ENCODE measurements at places on chromosomes 7 and 10. TPM values are rescaled to one million over a fixed set of nuclear protein-coding genes. Genes with fewer than 3 reads are reported as not detected.

DNAJB9 gene
- 31.3 TPM for total RNA-seq

GATA3 gene
- total RNA-seq: 0.83 TPM

LRIT1 gene
- total RNA-seq: 0.13 TPM

DGKB gene
- 0.30 TPM for total RNA-seq

COBL gene
- 76.5 TPM for total RNA-seq

ZNF804B gene
- total RNA-seq: not detected

KIAA1217 gene
- total RNA-seq: 38.2 TPM

NPTX2 gene
- 3.4 TPM for total RNA-seq

ZNF425 gene
- 0.38 TPM for total RNA-seq

STEAP1 gene
- 1.2 TPM for total RNA-seq

DLX5 gene
- total RNA-seq: not detected

DNA sequence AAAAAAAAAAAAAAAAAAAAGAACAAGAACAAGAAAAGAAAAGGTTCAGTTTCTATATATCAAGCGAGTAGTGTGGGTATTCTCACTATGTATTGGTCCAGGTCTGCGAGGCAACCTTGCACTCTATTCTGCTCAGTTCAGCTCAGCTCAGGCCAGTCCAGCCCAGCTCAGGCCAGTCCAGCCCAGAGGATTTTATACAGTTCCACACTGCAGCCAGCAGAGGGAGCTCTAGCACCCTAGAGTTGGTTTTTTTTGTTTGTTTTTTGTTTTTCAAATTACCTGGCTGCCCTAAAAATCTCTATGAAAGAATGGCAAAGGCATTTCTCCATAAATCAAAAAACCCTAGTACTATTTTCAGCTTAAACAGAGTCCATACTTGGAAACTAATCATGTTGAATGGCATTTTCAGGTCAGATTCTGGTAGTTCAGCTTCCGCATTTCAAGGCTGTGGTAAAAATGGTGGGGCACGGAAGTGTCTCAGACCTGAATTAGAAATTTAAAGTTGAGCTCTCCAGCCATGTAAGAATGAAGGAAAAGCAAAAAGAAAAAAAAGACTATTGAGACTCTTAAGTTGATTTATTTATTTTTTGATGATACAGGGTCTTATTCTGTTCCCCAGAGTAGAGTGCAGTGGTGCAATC lies 55.2 kb upstream of the GSDME start:
- DNase-seq: peak; percentile 56

- DNase-seq: no peak
Measured at GRCh38 chr7:7582596-7582995, 15.9 kb downstream of the MIOS start.

DNA sequence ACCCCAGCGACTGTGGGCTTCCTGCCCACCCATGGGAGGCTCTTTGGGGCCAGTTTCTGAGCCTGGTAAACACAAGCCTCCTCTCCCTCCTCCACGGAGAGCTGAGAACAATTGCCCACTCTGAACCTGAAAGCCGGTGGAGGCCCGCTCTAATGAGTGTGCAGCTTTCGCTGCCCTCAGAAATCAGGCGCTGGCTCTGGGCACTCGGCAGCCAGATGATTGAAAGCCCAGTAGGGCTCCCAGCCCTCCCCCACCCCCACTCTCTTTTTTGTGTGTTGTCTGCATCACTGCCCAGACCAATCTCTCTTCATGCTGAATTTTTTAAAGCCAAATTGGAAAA lies 438.9 kb downstream of the RPS24 start:
- DNase-seq: no peak

DNA sequence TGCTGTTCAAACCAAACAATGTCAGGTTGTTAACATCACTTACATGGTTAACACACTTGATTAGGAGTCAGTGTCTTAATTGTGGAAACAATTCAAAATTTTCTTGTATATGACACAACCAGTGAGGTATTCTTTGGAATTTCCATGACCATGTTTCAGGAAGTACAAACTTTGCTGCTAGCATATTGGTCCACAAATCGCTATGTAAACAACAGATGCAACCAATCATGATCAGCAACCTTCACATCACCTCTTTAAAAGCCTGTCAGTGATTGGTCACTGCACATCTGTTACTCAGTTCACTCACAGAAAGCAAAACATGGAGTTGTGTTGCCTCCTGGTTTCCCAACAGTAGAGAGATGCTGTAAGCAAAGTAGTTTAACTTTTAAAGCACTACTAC lies 108.9 kb upstream of the FAM3C start:
- DNase-seq: no peak

DNA sequence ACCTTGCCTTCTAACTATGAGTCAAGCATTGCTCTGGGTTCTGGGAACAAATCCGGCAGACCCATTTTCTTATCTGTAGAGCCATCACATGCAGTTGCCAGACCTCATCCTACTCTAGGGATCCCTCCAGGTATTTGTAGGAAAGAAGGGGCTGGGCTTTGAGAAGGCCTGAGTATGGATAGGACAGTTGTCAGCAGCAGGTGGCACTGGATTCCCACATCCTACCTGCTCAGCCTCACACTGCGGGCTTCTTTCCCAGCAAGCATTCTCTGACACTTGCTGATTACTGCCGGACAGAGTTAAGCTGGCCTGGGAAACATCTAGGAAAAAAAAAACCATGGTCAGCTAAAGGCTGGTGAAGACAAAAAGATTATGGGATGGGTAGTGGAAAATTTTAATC lies 224.1 kb downstream of the CCSER2 start:
- DNase-seq: no peak

GRCh38 chr10:17516376-17516775 lies 62.0 kb upstream of the ST8SIA6 start:
- no peak for DNase-seq

GRCh38 chr7:28671526-28671925 lies 259.2 kb downstream of the CREB5 start:
- DNase-seq: no peak

DNA sequence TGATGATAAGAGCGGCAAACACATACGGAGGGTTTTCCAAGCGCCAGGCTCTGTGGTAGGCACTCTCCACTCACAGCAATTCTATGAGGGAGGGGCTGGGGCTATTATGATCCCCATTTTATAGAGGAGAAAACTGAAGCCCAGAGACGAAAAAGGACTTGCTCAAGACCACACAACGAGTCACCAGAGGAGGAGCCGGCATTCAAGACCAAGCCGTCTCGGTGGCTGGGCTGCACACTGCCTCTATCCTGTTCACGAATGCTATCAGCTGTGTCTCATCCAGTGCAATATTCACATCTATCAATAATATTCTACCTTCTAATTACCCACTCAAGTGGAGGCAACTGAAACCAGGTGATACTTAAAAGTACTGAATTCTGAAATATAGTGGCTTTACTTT lies 67.8 kb upstream of the NMT2 start:
- no peak for DNase-seq

DNA sequence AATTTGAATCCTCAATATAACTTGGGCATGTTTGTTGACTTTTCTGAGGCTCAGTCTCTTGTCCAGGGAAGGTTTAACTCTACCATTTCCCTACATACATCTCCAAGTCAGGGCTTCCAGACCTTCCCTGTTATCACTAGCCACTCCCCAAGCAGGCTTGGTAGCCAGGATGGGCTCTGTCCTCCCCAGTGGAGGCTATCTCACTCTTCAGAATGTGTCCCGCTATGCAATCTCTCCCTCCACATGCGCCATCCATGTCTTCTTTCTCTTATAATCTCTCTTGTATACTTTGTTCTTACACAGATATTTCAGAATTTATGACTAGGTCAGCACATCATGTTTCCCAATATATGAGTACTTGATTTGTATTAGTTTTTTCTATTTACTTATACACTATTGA lies 310.4 kb downstream of the HGF start:
- DNase-seq: no peak

- no peak for DNase-seq
Measured at GRCh38 chr10:84453303-84453702, 124.9 kb downstream of the CCSER2 start.

DNA sequence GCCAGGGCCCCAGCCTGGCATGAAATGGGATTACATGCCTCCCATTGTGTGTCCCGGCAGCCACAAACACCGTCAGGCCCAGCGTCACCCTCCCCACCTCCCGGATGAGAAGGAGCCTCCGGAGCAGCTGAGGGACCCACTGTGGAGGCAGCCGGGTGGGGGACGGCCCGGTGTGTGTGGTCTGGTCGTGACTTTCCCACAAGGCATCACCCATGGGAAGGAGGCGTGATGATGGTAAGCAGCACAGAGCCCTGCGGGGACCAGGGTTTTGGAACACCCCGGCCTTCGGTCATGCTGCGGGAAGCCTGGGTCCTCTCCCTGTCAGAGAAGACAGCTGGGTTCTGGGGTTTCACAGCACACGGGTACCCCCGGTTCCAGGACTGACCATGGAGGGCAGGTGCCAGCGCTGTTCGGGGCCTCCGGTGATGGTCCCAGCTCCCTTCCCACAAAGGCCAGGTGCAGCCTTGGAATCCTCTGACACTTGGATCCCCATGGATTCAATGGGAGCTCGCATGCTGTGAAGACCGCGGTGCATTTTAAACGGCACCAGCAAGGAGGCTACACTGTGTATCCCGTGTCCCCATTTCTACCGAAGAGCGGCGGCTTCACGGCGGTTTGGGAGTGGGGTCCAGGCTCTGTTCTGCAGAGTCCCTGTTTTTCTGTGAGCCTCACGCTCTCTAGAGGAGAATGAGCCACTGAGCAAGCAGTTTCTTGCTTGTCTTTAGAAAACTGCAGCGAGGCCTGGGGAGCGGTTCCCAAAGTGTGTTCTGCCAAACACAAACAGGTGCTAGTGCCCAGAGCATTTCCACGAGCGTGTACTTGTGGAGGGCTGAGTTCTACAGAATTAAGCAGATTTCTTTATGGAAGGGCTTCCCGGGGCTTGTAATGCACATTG lies 336.0 kb downstream of the ADARB2 start:
- DNase-seq: no peak

DNA sequence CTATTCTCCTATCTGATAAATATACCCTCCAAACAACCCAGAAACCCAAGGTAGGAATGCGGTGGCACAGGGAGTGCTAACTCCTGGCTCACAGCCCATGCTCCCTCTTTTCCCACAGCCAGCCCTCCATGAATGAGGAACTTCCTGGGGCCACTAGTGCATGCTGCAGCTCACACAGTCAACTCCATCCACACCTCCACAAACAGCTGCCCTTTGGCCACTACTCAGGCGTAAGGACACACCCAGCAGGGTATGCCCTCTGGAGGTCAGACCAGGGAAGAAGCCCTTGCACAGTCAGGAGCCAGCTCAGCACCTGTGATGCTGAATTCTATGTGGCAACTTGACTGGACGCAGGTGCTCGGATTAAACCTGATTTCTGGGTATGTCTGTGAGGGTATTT lies 85.2 kb upstream of the PIK3CG start:
- DNase-seq: no peak

DNA sequence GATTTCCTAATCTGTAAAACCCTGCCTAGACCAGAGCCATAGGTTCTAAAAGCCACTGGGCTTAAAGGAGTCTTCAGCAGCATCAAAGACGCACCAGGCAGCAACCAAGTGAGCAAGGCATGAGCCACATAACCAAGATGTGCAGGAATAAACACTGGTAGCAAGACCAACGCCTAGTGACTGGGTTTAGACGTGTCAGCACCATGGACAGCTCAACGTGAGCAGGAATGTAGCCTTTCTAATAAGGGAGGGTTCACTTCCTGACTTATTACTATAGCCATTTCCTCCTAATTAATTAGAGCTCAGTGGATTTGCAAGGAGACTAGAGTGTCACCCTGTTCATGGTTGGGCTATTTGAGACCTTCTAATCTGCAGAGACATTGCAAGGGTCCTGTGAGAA lies 223.7 kb downstream of the LHFPL3 start:
- DNase-seq: no peak

DNA sequence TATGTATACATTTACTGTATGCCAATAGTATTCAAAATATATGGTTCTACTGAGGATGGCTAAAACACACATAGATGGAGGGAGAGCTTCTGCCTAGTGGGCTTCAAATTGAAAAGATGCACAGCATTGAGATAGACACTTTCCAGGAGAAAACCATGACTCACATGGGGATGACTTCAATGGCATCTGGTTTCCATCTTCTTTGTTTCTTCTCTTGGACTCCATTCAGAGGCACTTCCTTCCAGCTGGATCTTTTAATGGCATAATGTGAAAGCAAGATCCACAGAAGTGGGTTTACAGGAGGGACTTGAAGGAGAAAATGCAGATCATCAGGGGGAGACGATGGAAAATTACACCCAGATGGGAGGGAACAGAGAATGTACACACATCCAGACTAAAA lies 84.9 kb downstream of the ZNF365 start:
- DNase-seq: no peak

- peak; percentile 21 for DNase-seq
Measured at GRCh38 chr7:2808891-2809665, 35.0 kb downstream of the GNA12 start.

- no peak for DNase-seq
Measured at GRCh38 chr10:81081887-81082620, 544.4 kb downstream of the SH2D4B start.

DNA sequence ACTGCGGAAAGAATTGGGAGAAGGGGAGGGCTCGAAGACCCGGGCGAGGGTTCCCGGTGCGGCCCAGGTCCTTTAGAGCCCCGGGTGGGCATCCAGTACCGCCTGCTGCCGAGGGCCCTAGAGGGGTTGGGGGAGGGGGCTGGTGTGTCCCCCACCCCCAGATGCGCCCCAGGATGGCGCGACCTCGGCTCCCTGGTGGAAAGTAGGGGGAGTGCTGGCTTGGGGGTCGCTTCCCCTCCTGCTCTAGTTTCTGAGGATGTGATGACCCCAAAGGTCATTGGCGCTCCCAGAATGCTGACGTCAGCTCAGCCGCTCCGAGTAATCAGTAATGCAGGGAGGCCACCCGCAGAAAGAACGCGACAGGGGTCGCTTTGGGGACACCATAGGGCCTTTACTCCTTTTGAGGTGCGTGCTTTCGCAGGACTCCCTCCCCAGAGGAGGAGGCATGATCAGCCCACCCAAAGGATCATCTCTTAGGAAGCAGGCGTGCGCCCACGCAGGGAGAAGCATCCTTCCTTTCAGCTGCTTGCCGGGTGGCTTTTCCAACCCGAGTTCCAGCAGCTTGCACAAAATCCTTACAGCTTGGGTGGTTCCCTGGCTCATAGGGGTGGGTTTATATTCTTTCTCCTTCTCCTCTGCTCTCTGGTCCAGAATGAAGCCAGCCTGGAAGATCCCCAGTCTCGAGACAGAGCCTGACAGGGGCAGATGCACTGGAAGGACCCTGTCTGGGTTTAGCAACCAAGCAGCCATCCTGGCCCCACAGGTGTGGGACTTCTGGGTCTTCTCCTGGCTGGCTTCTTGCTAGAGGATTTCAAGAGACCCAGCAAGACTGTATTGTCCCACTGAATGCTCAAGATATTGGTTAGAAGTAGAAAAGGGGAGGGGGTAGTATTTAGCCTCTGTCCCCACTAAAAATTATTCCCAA lies 1.3 kb upstream of the PRKAG2 start:
- DNase-seq: peak; percentile 47

- peak; percentile 52 for DNase-seq
Measured at GRCh38 chr10:110498982-110499795, 1.5 kb downstream of the DUSP5 start.

GRCh38 chr10:126558881-126559280 lies 111.6 kb downstream of the C10orf90 start:
- no peak for DNase-seq

GRCh38 chr7:116152276-116152675 lies 58.1 kb upstream of the TES start:
- DNase-seq: no peak

Measured in Right ventricle myocardium superior (tissue), 1 donor.